ENCODE measurements at places on chromosomes 7 and 10.

- no peak for DNase-seq
Measured at GRCh38 chr7:36190447-36191291, 37.6 kb downstream of the EEPD1 start.

DNA sequence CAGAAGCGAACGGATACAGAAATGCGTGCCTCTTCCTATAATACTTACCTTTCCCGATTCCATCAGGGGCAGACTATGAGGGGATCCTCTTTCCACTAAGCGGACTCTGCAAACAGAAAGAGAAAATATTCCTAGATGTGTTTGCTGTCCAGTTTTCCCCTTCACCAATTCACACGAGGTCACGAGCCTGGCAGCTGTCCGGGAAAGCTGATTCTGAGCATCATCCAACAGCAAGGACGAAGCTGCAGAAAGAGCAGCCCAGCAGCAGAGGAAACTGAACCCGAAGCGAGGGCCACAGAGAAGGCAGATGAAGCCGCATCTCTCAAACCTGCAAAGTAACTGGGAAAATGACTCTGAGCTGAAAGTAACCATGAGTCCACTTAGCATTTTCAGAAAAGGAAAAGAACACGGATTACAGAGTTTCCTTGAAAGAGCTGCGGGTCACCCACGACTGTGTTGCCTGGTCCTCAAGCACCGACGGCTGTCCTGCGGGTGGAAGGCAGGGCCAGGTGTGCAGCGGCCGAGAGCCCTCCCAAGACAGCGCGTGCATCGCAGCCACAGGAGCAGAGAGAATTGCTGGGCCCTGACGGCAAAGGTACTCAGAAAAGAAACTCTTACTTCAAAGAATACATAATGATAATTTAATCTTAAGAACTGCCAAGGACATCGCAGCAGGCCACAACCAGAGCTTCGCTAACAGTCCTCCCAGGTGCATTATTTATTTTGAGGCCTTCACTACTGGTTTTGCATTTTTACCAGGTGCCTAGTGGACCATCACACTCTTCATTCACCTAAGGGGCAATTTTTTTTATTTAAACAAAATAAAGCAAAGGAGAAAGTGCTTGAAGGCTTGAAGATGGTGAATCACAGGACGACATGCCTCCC is 153.3 kb downstream of the ZMYND11 start:
- DNase-seq, result no peak

DNA sequence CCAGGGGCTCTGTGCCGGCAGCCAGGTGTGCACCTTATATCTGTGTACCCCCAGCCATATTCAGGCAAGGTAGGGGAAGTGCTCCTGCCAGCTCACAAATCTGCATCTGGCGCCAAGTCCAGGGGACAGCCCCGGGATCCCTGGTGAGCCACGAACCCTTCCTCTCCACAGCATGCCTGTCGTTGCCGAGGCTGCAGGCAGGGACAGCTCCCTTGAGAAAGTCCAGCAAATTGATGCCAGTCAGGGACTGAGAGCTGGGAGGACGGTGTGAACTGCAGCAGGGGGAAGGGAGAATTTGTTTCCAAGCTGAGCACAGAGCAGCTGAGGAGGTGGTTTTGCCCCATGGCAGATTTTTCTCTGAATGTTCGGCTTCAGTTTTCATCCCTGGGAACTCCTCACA is 919 bp downstream of the PLA2G12B start:
- DNase-seq, result no peak

GRCh38 chr7:22216832-22217475 is 140.0 kb downstream of the RAPGEF5 start:
- no peak for DNase-seq

DNA sequence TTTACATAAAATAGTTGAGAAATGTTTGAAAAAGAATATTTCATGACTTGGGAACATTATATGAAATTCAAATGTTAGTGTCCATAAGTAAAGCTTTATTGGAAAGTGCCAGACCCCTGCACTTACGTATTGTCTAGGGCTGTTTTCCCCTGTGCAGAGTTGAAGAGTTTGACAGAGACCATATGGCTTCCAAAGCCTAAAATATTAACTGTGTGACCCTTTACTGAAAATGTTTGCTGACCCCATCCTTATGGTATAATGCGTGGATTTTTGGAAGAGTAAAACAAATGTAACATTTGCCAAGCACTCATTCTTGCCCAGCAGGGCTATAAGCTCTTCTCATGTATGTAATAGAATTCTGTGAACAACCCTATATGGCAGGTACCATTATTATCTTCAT is 40.1 kb upstream of the RAB18 start:
- DNase-seq, result no peak

DNA sequence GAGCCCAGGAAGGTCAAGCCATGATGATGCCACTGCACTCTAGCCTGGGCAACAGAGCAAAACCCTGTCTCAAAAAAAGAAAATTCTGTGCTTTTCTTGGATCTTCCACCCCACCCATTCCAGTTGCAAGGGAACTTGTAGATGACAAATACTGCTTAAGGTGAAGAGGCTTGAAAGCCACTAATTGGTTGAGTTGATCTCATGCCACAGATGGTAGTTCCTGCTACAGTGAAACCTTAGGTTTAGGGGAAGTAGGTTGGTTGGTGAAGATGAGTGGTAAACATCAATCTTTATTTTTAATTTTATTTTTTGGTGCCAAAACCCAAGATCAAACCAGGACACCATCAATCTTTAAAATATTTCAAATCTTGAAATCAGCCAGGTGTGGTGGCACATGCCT is 2.9 kb upstream of the GDI2 start:
- no peak for DNase-seq

- no peak for DNase-seq
Measured at GRCh38 chr7:55019191-55019690, 424 bp downstream of the EGFR start.

GRCh38 chr7:27966219-27966780 is 214.3 kb downstream of the JAZF1 start:
- DNase-seq, result no peak

DNA sequence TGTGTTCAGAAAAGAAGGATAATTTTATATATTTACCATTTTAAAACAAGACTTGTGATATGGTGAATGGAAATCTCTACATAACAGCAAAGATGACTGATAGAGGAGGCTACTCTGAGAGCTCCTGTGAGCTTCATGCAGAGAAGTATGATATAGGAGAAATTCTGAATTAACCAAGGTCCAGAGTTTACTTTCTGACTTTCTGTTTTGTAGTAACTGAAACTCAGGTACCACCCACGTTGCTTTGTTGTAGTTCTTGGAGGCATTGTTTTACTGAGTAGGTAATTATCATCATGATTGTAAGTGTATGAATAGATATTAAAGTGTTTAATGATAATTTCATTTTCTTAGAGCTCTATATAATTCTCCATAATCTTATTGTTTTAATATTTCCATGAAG is 18.0 kb upstream of the SFR1 start:
- no peak for DNase-seq

- DNase-seq, result no peak
Measured at GRCh38 chr10:35172574-35172973, 45.9 kb downstream of the CREM start.

DNA sequence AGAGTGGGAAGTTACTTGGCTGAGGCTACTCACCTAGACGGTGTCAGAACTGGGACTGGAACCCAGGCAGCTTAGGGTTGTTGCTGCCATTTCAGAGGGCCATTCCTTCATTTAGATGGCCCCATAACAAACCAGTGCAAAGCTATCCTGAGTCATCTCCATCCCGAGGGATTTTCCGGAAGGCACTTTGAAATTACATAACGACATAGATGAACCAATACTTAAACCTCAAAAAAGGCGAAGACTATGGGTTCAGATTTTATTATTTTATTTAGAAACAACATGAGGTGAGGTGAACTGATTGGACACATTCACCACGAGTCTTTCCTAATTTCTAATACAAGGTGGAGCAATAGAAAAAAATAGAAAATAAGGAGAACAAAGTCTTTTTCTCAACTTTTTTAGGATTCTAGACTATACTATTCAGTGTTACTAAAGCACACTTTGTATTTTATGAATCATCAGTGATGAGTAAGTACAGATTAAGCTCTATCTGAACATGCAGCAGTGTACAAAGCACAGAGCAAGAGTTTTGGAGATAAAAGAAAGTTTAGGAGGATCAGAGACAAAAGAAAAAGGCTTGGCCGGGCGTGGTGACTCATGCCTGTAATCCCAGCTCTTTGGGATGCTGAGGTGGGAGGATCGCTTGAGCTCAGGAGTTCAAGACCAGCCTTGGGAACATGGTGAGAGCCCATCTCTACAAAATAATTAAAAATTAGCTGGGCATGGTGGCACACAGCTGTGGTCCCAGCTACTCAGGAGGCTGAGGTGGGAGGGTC is 79.5 kb upstream of the SVIL start:
- DNase-seq, result no peak

DNA sequence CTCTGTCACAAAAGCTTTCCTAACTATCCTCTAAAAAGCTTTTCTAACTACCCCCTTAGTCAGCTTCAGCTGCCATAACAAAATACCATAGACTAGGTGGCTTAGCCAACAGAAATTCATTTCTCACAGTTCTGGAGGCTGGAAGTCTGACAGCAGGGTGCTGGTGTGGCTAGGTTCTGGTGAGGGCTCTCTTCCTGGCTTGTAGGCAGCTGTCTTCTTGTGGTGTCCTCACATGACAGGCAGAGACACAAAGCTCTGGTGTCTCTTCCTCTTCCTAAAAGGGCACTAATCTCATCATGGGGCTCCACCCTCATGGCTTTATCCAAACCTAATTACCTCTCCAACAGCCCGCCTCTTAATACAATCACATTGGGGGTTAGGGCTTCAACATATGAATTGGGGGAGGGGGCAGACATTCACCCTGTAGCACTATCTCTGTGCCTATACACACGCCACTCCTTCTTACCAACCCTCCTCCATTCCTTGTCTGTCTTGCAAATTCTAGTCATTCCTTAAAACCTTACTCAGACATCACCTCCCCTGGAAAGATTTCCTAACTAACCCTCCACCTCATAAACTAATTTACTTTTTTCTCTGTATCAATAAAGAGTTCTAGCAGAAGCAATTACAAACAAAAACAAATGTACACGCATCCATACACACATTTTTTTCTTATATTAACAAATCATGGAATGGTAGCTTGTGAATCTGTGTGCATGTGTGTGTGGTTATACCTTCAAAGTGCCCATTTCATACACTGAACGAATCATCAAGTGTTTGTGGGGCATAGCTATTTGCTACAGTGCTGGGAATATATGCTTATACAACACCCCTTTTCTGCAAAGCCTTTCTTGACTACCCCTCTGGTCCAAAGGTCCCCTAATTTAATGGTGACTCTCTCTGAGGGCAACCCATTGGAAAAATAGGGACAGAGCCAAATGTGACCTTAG is 26.4 kb downstream of the RHOBTB1 start:
- DNase-seq, result no peak

GRCh38 chr7:11153694-11154093 is 180.0 kb downstream of the PHF14 start:
- no peak for DNase-seq

DNA sequence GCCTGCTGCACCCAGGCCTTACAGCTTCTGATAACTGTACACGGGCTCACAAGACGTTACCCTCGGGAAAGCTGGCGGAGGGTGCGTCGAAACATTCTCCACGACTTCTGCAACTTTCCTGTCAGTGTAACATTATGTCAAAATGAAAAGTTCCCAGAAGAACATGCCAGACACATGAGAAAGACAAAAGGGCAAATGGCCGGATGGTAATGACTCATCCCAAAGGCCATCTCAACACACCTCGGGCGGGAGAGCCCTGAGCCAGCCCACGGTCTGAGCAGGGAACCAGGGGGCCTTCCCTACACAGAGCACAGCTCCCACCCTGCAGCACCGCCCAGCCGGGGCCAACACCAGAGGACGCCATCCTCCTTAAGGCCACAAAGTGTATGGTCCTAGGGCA is 118.7 kb downstream of the MAD1L1 start:
- DNase-seq, result no peak

All from CD4-positive, alpha-beta T cell treated with Interleukin-17A for 1 hour (primary cell).